ENCODE measurements at places on chromosomes 3 and 15.

GRCh38 chr3:108669208-108669607, 79.7 kb downstream of the DZIP3 start:
- no peak for DNase-seq

DNA sequence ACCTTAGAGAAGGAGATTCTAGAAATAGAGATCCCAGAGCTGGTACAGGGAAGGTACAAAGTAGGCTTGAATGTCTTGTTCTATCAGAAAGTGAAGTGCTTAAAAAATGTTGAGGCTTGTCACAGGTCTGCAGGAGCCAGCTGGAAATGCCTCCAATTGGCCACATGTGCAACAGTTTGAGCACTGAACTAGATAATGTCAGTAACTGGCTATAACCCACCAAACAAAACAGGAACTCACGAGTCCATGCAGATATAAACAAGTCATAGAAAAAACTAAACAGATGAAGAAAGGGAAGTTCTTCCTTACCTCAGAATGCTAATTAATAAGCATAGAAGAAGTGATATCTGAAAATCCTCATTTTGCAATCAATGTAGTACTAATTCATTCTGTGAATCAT, 11.9 kb upstream of the TF start:
- no peak for DNase-seq

GRCh38 chr3:133836497-133837158, 31.0 kb downstream of the SRPRB start:
- DNase-seq: no peak

GRCh38 chr15:66897971-66898370, 167.4 kb upstream of the SMAD3 start:
- DNase-seq: no peak

DNA sequence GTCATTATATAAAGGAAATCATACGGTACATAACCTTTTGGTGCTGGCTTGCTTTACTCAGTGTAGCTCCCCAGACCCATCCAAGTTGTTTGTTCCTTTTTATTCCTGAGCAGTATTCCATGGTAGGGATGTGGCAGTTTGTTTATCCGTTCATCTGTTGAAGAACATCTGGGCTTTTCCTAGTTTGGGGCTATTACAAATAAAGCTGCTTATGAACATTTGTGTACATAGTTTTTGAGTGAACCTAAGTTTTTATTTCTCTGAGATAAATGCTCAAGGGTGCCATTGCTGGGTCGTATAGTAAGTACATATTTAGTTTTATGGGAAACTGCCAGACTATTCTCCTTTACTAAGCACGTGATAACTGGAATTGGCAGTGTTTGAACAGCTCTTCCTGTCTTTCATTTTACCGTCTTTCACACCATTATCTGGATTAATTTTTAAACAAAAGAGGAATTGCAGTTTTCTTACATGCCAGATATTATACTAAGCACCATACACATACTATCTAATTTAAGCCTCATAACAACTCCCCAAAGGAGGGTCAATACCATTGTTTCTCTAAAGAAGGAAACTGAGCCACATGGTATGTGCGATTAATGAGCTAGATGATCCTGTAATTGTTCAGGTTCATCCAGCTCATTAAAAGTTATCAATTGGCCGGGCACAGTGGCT, 85.6 kb downstream of the PTPRG start:
- DNase-seq: no peak

GRCh38 chr3:122948408-122948807, 79.2 kb downstream of the SEMA5B start:
- DNase-seq: no peak

GRCh38 chr3:157531301-157531660, 28.1 kb upstream of the VEPH1 start:
- DNase-seq: no peak

GRCh38 chr15:28943611-28944230, 57.9 kb downstream of the APBA2 start:
- DNase-seq: no peak

- DNase-seq: no peak
These were observed 20.7 kb downstream of the MB21D2 start for GRCh38 chr3:192897005-192897404.

DNA sequence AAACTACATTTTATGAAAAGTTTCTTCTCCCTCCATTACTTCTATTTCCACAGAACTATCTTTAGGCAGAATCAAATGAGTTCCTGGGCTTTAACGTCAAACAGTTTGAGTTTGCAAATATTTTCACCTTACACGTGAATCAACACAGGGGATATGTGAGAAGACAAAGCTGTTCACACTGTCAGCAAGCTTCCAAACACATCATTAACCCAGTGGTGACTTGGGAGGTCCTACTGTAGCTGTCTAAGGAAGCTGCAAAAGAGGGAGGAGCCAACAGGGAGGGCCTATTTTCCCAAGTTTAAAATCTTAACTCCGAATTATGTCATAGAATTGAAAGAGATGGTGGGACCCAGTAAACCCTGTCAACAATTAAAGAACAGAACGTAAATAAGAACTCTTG, 337.8 kb upstream of the DNAJC19 start:
- DNase-seq: no peak

- no peak for DNase-seq
These were observed 36.9 kb downstream of the TSPAN3 start for GRCh38 chr15:77033729-77034671.

GRCh38 chr15:65184305-65184867, 756 bp downstream of the CLPX start:
- DNase-seq: peak; percentile 36

GRCh38 chr3:2599471-2599870, 500.8 kb downstream of the CNTN4 start:
- no peak for DNase-seq

GRCh38 chr15:98868564-98868963, 139.0 kb downstream of the PGPEP1L start:
- no peak for DNase-seq

GRCh38 chr3:50588759-50589433, 19.6 kb downstream of the HEMK1 start:
- no peak for DNase-seq

DNA sequence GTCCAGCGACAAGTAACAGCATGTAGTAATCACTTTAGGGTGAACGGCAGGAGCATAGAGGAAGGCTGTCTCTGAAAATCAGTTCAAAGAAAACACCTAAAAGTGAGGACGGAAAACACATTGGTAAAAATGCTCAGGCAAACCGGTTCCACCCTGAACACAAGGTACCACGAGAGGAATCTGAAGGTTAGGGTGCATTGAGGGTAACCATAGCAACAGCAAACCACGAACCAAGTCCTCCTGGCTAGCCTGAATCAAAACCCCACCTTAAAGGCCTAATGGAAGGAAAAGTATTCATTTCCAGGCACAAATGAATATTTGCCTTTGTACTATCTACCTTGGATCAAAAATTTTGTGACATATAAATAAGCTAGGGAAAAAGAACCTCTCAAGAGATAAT, 315.0 kb downstream of the OCA2 start:
- DNase-seq: no peak

Data from HEK293T (cell line).